Lung microvascular endothelial cell (primary cell): ENCODE measurements at places on chromosomes 2 and 18. TPM values are rescaled to one million over a fixed set of nuclear protein-coding genes. Genes with fewer than 3 reads are reported as not detected.

Gene MAL
- not detected in 2 replicates for total RNA-seq

Gene GPR45
- total RNA-seq: not detected in 2 replicates

Gene SIX2
- not detected in 2 replicates for total RNA-seq

Gene KCNIP3
- under 0.01 TPM in 1 of 2 replicates, not detected in the other for total RNA-seq

Gene TRIM43
- not detected in 2 replicates for total RNA-seq

Gene AQP12A
- total RNA-seq: not detected in 2 replicates

Gene KRTCAP3
- total RNA-seq: not detected in 2 replicates

Gene LCT
- total RNA-seq: not detected in 2 replicates

Gene ITPRID2
- 135 and 184 TPM in 2 replicates for total RNA-seq

Gene ESPNL
- total RNA-seq: not detected in 2 replicates

Gene MTCL1
- 3.9 and 7.7 TPM in 2 replicates for total RNA-seq

Gene C2orf78
- not detected in 2 replicates for total RNA-seq

Gene TMEM169
- total RNA-seq: under 0.01 and 0.40 TPM in 2 replicates

Gene WDPCP
- 4.6 and 5.2 TPM in 2 replicates for total RNA-seq

Gene UGT1A3
- total RNA-seq: not detected in 2 replicates

Gene AMER3
- total RNA-seq: not detected in 2 replicates

Gene ZSWIM2
- not detected in 2 replicates for total RNA-seq

Gene DES
- 0.20 TPM in 1 of 2 replicates, not detected in the other for total RNA-seq

Gene LOXHD1
- not detected in 2 replicates for total RNA-seq

Gene SLC16A14
- total RNA-seq: under 0.01 TPM in 2 replicates

Gene CHRNG
- not detected in 2 replicates for total RNA-seq

Gene SGO2
- total RNA-seq: 2.0 and 3.3 TPM in 2 replicates

Gene FSHR
- not detected in 2 replicates for total RNA-seq

Gene KYNU
- 0.22 TPM in 1 of 2 replicates, not detected in the other for total RNA-seq

Gene TTLL4
- total RNA-seq: 4.1 and 5.8 TPM in 2 replicates

Gene RABL2A
- 2.4 and 4.8 TPM in 2 replicates for total RNA-seq

Gene OR6B2
- total RNA-seq: not detected in 2 replicates

Gene POTEI
- total RNA-seq: 0.22 and 0.79 TPM in 2 replicates

Gene CD28
- under 0.01 and 0.20 TPM in 2 replicates for total RNA-seq

Gene SETBP1
- 1.1 and 1.6 TPM in 2 replicates for total RNA-seq

Gene DYSF
- total RNA-seq: 48.8 and 96.5 TPM in 2 replicates

Gene SKOR2
- total RNA-seq: not detected in 2 replicates

Gene RAB6C
- total RNA-seq: under 0.01 TPM in 2 replicates

Gene PNPT1
- total RNA-seq: 14.4 and 15.9 TPM in 2 replicates

Gene HAAO
- total RNA-seq: not detected in 2 replicates

Gene GPR55
- total RNA-seq: not detected in 2 replicates

Gene CKAP2L
- total RNA-seq: 0.60 and 2.0 TPM in 2 replicates

Gene C2orf81
- under 0.01 TPM in 1 of 2 replicates, not detected in the other for total RNA-seq

Gene FHOD3
- total RNA-seq: under 0.01 and 0.44 TPM in 2 replicates
